ENCODE measurements at places on chromosomes 2 and 18.

DNA sequence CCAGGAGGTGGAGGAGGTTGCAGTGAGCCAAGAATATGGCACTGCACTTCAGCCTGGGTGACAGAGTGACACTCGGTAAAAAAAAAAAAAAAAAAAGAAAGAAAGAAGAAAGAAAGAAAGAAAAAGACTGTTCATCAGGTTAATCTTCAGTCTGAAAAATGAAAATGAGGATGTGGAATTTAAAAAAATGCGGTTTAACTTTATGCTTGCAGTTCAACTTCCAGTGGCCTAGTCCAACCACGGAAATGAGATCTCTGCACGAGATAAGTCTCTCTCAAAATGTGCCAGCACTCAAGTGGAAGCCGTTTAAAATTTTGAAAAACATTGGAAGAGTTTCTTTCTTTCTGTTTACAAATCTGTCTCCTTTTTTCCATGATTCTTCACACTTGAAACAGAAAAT, 112.1 kb downstream of the DOCK10 start:
- DNase-seq = no peak

- DNase-seq = no peak
Measured at GRCh38 chr2:55031505-55031904, 18.7 kb downstream of the RTN4 start.

DNA sequence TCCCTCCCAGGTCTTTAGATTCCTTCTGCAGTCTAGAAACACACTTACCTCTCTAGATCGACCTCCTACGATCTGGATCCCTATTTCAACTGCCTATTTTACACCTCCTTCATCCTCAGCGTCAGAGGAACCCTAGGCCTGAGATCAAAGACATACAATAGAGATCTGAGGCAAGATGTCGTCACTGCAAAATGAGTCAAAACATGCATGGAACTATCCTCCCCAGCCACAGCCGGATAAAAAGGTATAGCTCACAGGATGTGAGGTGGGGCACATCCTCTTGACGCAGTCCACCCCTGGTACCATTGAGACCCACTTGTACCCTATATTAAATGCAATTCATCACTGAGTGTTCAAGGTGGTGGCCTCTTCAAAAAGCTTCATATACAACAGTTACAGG, 63.7 kb upstream of the DNAJC10 start:
- no peak for DNase-seq

DNA sequence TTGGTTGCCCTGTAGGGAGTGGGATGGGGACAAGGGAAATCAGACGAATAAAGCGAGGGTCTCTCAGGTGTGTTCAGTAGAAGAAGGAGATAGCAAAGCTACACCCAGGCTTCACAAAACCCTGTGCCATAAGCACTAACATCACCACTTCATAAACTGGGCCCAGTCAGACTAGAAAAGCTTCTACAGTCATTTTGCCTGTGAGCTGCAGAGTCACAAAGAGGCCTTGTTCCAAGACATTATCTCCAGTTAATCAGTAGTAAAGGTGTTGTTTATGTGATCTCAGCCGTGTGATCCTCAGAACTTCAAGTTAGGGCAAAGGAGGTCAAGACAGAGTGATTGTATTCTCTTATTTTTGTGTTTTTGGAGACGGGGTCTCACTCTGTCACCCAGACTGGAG, 148.0 kb downstream of the GALR1 start:
- no peak for DNase-seq

DNA sequence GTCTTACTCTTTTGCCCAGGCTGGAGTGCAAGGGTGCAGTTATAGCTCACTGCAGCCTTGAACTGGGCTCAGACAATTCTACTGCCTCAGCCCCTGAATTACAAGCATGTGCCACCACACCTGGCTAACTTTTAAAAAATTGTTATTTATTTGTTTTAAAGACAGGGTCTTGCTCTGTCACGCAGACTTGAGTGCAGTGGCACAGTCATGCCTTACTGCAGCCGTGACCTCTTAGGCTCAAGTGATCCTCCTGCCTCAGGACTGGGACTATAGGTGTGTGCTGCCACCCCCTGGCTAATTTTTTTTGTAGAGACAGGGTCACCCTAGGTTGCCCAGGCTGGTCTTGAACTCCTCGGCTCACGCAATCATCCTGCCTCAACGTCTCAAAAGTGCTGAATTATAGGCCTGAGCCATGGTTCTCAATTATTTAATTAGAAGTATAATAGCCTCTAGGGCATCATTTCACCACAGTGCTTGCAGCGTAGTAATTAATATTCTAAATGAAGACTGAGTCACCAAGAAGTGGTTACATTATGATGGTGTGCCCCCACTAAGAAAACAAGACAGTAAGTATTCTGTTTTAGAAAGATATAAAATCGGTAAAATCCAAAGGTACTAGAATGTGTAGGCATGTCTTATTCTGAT, 69.6 kb downstream of the EML4 start:
- DNase-seq = no peak

DNA sequence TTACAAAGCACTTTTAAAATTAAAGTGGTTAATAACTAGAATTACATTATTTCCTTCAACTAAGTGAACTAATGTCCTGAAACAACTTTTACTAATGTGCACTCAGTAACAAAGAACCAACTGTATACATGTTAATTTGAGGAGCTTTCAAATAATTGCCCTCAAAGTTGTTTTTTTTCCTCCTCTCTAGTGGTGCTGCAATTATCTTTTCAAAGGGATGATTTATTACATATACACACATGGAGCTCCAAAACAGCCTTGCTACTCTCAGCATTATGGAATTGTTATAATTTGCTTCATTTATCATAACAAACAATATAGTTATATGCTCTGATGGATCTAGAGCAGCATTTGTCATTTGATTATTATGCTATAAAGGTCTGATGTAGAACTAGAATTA, 246.3 kb upstream of the RASGRP3 start:
- no peak for DNase-seq

- no peak for DNase-seq
Measured at GRCh38 chr2:215758691-215759090, 254.7 kb downstream of the MREG start.

DNA sequence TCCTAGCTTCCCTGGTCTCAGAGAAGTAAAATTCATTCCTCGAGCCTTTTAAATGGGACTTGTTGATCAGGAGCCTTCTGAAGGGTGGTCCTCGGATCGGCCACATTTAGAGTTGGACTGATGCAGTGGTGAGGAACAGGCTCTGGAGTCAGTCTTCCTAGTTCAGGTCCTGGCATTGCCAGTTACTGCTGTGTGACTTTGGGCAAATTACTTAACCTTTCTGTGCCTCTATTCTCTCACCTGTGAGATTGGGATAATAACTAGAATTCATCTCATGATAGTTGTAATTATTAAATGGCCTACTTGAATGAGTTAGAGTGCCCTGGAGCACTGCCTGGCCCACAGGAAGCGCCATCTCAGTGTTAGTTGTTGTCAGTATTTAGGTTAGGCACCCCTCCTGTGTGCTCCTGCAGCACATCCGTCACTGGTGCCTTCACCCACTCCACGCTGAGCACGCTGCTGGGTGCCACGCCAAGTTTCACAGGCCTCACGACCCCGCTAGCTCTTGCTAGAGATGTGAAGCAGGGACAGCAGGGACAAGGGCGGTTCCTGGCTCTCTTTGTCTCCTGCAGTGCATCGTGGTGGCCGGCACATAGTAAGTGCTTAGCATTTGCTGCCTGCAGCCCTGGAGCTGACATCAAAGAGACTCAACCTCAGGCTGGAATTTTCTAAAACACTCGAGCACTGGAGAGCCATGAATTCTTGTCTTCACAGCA, 122.9 kb downstream of the FAM210A start:
- no peak for DNase-seq

DNA sequence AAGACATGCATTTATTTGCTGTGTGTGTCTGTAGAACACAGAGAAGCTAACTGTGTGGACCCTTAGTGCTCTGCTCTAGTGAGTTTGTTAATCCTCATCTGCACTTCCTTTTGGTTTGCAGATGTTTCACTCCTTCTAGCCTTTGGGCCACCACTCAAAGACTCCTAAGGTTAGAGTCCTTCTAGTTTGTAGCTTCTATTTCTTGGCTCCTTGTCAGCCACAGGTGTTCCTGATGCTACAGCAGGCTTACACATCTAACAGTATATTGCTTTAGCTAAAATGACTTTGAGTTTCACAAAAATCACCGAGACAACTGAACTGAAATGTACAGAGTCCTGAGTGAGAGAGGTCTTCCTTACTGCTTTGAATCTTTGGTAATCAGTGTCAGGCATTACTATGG, 551.4 kb downstream of the NRXN1 start:
- no peak for DNase-seq

GRCh38 chr2:54471221-54471711, 15.1 kb downstream of the SPTBN1 start:
- no peak for DNase-seq

DNA sequence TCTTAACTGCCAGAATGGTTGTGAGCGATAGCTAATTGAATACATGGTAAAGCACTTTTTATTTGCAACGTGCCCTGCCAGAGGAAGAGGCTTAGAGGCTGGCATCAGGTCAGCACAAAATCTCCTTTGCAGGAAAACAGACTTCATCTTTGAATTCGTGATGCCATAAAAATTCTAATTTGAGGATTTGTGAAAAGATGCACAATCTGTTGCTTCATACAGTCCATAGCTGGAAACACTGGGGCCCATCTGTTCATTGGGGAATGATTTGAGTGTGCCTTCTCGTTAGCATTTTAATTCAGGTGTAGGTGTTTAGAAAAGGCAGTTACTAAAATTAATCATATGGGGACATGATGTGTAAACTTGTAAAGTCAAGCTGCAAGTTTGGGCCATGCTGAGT, 876.0 kb downstream of the SLC4A3 start:
- no peak for DNase-seq

- DNase-seq = no peak
Measured at GRCh38 chr2:106140913-106141312, 53.2 kb downstream of the UXS1 start.

DNA sequence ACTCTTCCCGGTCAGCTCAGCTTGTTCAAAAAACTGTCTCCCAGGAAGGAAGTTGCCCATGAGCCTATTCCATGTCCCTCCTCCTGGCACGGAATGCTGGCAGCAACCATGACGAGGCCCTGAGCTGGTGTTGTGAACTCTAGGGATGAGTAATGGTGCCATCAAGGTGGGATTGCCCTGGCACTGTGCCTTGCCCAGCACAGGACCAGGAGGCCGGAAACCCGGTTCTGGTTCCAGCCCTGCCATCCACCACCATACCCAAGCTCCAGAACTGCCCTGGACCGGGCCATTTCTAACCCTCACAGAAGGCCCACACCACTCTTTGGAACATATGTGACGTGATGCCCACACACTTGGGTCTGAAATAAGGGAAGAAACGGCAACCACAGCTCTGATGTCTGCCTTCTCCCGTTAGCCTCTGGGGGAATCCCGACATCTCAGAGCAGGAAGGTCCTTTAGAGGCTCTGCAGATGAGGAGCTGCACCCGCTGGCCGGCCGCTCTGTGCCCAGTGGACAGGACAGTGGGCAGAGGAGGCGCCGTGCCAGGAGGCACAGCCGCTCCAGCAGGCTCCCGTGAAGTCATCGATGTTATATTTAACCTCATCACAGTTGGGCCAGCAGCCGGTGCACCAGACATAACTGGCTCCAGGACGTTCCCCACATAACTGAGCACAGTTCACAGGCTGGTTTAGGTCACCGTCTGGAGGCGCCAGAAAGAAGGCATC, 462.1 kb upstream of the ID2 start:
- DNase-seq = no peak

DNA sequence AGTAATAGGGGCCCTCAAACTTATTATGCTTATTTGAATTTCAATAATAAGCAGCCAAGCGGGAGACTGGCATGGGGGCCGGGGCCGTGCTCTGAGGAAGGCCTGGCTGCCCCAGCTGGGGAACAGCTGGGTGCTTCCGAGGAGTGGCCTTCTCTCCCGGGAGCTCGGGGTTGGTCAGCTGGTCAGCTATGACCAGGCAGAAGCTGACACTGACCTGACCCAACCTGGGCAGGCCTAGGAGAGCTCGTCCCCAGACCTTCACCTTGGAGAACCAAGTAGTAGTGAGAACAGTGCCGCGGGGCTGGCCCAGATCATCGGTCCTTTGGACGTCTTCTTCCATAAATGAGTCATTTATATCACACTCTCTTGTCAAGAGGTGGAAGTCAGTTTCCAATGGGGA, 36.1 kb downstream of the RRM2 start:
- no peak for DNase-seq

DNA sequence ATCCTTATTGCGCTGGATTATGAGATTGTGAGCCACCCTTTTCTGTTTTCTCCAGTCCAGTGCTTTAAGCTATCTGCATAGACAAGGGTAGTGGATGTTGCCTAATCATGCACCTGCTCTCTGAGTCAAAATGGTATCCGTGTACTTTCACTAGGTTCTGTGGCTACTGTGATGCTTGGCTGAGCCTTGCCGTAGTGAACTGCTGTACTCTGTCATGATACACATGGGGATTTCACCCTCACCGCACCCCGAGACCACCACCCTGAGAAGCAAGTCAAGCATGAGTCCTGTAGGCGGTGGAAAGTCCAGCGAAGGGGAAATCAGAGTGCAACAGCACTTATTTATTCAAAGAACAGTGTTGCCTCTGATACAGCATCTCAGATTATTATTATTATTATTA, 55.0 kb downstream of the ARHGAP25 start:
- DNase-seq = no peak

- no peak for DNase-seq
Measured at GRCh38 chr2:98839292-98839691, 96.7 kb downstream of the CRACDL start.

- DNase-seq = no peak
Measured at GRCh38 chr2:29056452-29056851, 17.9 kb downstream of the PCARE start.

DNA sequence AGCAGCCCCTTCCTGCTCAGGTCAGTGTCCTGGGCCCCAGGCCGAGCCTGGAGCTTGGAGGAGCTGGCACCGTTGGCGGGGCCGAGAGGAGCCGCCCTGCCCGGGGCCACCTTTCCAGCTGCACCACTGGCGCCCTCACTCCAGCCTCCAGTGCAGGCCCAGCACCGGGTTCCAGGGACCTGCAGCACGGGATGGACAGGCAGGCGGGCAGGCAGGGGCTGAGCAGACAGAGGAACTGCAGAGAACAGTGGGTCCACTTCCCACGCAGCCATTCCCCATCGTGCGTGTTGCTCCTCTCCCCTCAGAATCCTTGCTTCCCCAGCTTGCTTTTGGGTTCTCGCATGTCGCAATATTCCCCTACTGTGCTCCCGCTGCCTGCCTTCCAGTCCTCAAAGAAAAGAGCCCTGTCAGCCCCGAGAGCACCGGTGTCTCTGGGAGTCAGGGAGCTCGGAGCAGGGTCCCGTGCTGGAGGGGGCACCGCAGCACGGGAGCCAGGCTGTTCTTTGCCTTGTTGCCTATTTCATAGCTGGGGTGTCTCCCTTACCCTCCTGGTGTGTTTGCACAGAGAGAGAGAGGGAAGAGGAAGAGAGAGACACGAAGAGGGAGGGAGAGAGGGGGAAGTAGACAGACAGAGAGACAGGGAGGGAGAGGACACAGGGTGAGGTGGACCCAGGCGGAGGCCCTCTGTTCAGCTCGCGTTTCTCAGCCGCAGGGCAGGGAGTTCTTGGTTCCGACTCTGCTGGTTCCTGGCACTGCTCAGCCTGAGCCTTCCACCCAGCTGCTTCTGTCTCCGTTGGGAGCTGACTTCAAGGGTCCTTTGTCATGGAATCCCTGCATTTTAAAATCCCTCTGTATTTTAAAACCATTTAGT, 126.0 kb downstream of the MBP start:
- no peak for DNase-seq

Data from 8988T (cell line).